ENCODE measurements at places on chromosomes 12 and 14.

DNA sequence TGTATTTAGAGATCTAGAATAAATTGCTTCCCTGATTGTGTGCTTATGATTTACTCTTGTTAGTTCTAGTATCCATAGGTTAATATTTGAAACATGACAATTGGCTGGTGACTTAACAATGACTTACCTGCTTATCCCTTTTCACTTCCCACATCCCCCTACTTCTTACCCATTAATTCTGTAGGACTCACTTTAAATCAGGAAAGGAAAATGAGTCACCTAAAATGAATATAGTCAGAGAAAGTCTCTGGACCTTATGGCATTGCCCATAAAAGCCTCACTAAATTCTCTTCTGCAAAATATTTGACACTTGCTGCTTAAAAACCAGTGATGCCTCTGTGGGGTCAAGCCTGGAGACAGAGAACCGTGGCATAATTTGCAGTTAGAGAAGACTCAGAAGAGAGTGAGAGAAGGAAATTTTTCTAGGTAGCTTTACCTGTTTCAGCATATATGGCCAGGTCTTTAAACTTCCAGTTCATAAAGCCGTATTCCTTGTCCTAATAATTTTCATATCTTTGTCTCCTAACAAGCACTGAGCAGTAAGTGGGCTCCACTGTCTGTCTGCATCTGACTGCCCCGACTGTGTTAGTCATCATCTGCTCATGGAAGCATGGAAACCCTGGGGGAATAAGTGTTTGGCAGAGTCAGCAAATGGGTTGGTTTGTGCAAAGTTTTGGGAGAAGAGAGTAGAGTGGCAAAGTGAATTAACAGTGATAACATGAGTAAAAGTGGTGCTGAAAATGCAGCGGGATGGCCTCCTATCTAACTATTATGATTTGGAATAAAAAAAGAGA, 294.4 kb downstream of the AKAP6 start:
- no peak for DNase-seq

DNA sequence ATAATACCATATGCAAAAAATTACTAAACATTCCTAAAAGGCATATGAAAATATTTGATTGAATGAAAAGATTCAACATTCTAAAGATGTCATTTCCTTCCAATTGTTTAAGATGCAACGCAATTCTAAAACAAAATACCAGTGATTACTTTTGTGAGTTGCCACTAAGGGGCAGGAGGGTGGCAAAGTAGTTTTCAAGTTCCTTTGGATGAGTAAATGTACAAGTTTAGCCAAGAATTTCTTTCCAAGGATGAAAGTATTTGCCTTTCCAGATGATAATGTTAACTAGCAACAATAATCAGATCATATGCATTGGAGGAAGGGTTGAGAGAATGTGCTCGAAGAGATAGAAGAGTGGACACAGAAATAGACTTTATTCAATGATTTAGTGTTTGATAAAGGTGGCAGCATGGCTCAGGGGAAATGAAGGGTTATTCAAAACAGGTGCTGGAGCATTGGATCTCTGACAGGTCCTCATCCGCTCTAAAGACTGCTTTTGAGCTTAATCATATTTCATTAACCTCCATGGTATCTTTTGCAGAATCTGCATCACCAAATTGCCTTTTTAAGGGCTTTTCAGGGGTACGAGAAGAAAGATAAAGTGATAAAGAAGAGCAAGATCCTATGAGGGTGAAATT, 678.5 kb upstream of the TBX3 start:
- no peak for DNase-seq

- DNase-seq: peak; percentile 67
Measured at GRCh38 chr14:76908834-76909233, 82.6 kb downstream of the LRRC74A start.

- no peak for DNase-seq
Measured at GRCh38 chr12:32522331-32523221, 123.2 kb downstream of the FGD4 start.

- DNase-seq: no peak
Measured at GRCh38 chr12:19938031-19938430, 430.3 kb upstream of the PDE3A start.

GRCh38 chr14:68820536-68820935, 27.7 kb upstream of the ZFP36L1 start:
- DNase-seq: peak; percentile 60

GRCh38 chr12:110102255-110102654, 21.9 kb upstream of the IFT81 start:
- peak; percentile 48 for DNase-seq

DNA sequence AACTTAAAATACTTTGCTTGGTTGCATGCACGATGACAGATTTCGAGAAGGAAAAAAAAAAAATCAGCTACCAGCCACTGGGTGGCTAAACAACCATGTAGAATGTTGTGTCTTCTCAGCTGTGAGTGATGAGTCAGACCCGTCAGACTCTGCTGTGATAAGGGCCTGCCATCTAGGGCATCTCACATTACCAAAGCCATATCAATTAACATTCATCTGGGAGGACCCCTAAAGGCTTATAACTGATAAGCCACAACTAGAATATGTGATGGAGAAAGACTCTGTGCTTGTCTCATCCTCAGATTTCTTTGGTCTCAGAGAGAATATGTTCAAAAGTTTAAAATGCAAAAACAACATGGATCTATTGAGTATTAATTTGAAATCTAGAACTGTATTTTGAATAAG, 111.5 kb downstream of the PAX9 start:
- no peak for DNase-seq

GRCh38 chr12:67070307-67070600, 198.9 kb upstream of the CAND1 start:
- DNase-seq: no peak

GRCh38 chr12:108807996-108808769, 49.2 kb downstream of the SSH1 start:
- DNase-seq: no peak

- no peak for DNase-seq
Measured at GRCh38 chr14:104576232-104576969, 3.2 kb upstream of the C14orf180 start.

- peak; percentile 22 for DNase-seq
Measured at GRCh38 chr12:52741375-52742195, 35.6 kb downstream of the KRT76 start.

Data from CD4-positive, alpha-beta T cell treated with Interleukin-4 for 1 hour (primary cell).